NCI-H226 (cell line): ENCODE measurements at places on chromosomes 4 and X.

GRCh38 chr4:8504279-8505007 lies 63.9 kb downstream of the TRMT44 start:
- peak; percentile 12 for DNase-seq

DNA sequence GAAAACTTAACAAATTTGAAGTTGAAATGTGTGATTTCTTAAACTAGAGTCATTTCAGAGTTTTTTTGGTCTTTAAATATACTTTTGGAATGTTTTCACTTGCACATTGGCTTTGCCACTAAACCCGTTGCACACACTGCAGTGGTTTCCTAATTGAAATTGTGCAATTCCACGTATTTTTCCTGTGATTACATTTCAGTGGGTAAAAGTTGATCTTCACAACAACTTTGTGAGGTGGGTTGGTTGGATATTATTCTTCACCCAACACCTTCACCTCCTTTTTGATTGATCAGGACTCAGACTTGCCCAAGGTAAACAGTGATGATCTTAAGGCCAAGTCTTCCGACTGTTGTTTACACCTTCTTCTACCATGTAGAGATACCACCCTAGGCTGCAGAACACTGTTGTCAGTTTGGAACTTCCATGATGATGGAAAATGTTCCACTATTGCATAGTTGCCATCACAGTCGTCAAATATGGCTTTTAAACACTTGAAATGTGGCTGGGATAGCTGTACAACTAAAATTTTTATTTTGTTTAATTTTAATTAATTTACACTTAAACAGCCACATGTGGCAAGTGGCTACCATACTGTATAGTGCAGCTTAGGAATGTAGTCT lies 13.7 kb downstream of the SEPTIN11 start:
- DNase-seq = no peak

DNA sequence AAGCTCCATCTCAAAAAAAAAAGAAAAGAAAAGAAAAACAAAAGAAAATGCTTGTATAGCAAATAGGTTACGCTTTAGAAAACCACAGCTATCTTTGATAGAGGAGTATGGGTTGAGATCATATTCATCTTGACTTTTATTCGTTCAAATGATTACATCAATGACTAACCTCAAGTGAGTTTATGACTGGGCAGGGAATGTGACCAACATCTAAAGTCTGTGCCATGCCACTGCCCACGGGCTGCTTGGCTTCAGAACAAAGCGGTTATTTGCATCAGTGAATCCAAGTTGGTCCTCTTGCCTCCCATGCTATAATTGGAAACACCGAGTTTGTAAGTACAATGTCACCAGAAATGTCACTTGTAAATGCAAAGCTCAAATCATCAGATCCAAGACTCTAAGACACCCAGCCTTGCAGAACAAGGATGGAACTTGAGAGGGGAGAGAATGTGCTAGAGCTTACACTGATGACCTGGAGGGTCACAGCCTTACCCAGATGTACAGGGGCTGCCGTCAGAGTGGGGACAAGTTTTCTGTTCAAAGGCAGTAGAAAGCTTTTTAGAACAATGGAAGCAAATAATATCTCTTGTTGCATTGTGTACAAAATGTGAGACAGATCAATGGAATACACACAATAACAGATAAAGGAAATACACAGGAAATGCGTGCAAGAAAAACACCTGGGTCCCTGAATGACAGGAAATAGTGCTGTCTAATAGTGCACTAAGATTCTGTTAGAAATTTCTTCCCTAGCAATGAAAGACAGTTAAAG lies 8.4 kb upstream of the OPN1LW start:
- no peak for DNase-seq

- peak; percentile 60 for DNase-seq
Measured at GRCh38 chr4:165814256-165815020, 58.6 kb upstream of the TLL1 start.

GRCh38 chr4:33649015-33649414 lies 2595.3 kb downstream of the ARAP2 start:
- DNase-seq = no peak

GRCh38 chr4:178293601-178294000 lies 851.4 kb upstream of the AGA start:
- DNase-seq = no peak
